ENCODE measurements at places on chromosomes 2 and 18.

DNA sequence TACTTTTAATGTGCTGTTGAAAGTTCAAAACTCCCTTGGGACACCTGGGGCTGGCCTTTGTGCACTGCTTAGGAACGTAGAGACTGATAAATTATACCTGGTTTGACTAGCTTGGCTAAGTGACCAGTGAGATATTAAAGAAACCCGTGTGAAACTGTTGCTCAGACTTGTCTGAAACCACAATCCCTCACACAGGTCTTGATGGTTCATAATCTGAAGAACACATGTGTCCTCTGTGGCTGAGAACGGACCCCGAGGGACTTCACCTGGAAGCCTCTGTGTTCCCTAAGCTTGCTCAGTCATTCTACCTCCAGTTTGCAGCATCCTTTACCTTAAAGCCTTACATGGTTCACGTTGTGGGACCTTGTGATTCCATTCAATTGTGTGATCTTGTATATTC is 218.8 kb downstream of the CBLN2 start:
- DNase-seq: no peak

- no peak for DNase-seq
Measured at GRCh38 chr2:145086910-145087309, 567.0 kb upstream of the ZEB2 start.

- no peak for DNase-seq
Measured at GRCh38 chr2:237763812-237764211, 34.8 kb upstream of the RBM44 start.

DNA sequence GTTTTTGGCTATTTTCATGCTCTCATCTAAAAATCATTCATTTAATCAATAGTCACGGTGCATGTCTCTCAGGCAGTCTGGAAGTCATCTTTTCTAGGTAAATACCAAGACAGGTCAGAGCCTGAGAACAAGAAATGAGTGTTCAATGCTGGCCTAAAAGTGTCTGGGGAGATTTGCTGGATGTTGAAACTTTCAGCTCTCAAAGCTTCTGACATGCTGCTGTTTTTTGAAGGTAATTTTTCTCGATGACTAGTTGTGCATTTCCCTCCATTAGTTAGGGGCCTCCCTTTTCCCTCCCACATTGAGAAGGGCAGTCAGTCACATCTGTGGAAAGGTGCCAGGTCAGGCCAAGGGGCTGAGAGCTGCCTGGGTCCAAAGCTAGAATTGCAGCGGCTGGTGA is 115.6 kb downstream of the LPIN1 start:
- DNase-seq: no peak

DNA sequence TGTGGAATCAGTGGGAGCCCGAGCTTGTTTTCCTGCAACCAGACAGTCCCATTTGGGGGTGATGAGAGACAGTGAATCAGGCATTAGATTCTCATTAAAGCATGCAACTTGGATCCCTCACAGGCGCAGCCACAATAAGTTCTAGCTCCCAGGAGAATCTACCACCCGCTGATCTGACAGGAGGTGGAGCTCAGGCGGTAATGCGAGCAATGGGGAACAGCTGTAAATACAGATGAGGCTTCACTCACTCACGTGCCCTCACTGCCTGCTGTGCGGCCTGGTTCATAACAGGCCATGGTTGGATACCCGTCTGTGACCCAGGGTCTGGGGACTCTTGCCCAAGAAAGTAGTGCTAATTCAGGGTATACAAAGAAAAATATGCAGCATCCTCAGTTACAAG is 144.8 kb upstream of the RGPD4 start:
- peak; percentile 42 for DNase-seq
